Esophagus muscularis mucosa (tissue), 4 donors: ENCODE measurements at places on chromosomes 12 and 14. TPM values are rescaled to one million over a fixed set of nuclear protein-coding genes. Genes with fewer than 3 reads are reported as not detected.
A peak's percentile ranks its signal among the peaks of the same experiment; 100 is the strongest.

GRCh38 chr12:51082561-51083125, 753 bp downstream of the CSRNP2 start:
- DNase-seq: no peak

DNA sequence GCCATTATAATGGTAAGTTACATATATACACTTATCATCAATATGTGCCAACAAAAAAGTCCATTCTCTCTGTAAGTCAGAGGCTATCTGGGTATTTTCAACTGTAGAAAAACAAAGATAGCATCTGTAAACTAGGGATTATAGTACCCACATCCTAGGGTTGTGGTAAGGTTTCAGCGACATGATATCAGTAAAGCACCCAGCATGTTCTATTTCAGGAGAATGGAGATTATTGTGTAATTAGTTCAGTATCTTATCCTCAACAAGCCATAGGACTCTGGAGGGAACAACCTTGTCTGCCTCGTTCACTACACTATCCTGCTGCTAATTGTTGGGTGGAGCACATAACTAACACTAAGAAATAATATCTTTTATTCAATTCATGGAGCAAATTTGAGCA, 19.7 kb upstream of the CKAP4 start:
- no peak for DNase-seq

GRCh38 chr12:70240673-70241072, 2.6 kb upstream of the CNOT2 start:
- DNase-seq: no peak

DNA sequence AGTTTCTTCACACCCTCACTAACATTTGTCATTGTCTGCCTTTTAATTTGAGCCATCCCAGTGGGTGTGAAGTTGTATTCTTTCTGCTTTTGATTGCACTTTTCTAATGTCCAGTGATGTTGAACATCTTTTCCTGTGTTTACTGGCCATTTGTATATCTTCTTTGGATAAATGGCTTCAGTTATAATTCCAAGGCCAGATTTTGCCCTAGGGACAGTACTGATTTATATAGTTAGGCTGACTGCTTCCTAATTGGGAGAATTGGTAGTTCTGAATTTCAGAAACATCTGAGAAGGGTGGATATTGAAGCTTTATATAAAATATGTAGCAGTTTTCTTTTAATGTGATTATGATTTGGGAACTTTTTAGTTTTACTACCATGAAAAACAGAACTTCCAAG, 97.4 kb downstream of the BORCS5 start:
- no peak for DNase-seq

DNA sequence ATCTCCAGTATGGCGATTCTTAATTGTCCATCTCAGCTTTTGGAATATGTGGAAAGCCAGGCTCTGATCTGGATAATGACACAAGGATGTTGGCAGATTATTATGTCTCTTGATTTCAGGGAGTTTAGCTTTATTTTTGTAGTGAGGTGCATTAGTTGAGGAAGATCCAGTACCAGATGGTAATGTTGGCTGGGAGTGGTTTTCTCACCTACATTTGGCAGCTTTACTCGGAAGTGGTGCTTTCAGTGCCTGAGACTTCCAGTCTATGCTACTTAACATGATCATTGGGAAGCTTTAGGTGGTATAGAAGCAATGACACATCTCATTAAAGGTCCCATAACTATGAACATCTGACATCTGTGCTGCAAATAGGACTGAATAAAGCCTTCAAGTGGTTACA, 7.5 kb downstream of the SLC15A5 start:
- DNase-seq: no peak

- peak; percentile 62 for DNase-seq
These were observed 169.6 kb downstream of the ZFP36L1 start for GRCh38 chr14:68623307-68623706.

- no peak for DNase-seq
These were observed 3.7 kb downstream of the CLEC4A start for GRCh38 chr12:8127138-8127537.

The TPH2 gene
- total RNA-seq: not detected

The POTEM gene
- total RNA-seq: not detected

- no peak for DNase-seq
These were observed 95.8 kb downstream of the EPS8 start for GRCh38 chr12:15693228-15693911.
